ENCODE measurements at places on chromosomes 16 and 17.
A peak's percentile ranks its signal among the peaks of the same experiment; 100 is the strongest.

- no peak for DNase-seq
These were observed 37.7 kb downstream of the DUSP14 start for GRCh38 chr17:37527249-37527851.

DNA sequence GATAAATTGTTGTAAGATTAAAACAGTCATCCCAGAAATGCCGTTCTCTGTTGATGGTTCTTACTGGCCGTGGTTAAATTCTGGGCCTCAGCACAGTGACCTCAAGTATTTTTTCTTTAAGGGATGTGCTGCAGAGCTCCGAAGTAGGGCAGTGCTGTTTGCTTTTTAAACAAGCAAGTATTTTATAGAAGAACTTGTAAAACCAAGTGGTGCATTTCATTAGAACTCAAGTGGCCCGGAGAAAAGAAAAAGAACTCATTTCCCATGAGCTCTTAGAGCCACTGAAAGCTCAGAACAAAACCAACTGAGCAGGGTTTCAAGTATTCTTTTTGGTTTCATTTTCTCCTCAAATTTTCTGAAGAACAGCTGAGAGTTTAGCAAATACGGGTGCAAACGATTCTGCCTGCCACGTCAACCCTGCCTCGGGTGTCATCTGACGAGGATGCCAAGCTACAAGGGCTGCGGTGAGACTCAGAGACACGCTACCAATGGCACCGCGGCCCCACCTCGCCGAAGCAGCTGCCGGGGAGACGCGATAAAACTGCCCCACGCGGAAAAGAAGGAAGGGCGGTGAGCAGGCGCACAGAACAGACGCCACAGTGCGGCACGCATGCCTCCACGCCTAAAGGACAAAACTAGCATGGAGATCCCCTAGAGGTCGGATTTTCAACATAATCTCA, 6.3 kb downstream of the LMF1 start:
- DNase-seq = no peak

GRCh38 chr17:12985431-12986293, 32.2 kb downstream of the ELAC2 start:
- no peak for DNase-seq

DNA sequence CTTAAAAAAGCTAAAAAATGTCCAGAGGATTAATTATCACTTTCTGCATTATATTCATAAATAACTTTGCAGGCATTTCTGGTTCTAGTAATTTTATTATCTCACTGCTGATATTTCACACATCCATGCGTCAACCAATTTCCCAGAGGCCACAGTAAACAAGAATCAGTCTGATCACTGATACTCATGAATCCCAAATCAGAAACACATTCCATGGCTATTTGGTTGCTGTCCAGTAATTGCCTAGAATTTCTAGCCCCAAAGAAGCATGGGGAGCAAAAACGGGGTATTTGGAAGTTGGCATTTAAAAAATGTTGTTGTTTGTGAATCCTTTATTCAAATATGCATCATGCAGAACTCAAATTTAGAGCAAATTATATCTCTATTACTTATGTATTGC, 244.8 kb downstream of the CDH8 start:
- no peak for DNase-seq

- DNase-seq = no peak
These were observed 269.8 kb downstream of the C16orf95 start for GRCh38 chr16:87047221-87048037.

DNA sequence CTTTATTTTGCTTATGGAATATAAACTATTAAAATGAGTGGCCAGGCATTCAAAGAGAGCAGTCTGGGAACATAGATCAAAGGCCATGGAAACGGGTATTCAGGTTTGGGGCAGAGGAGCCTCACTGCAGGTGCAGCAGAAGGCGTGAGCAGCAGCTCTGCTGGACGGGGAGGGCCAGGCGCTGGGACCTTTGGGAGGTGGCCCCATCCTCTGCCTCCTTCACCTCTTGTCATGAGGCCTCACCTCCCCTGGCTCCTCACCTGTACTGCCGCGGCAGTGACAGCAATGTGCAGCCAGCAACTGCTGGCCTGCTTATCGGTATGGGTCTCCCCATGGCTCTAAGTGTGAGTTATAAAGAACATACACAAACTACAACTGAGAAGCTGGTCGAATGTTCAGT, 109.4 kb downstream of the CDK5R1 start:
- DNase-seq = no peak

DNA sequence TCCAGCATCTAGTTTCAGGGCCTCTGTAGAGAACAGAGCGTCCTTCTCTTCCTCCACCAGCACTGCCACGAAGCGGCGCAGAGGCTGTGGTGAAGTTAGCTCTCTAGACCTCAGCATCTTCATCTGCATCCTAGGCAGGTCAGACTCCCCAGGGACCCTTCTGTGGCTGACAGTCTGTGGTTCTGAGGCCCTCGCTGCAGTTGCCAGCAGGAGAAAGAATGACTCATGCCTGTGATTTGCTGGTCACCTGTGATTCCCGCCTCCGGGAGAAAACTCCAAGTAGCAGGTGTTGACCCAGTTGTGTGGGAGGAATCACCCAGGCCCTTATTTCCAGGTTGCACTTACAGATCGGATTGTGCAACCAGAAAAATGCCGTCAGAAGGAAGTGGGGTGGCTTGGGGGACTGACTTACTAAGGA, 117.3 kb upstream of the CACNG5 start:
- no peak for DNase-seq

DNA sequence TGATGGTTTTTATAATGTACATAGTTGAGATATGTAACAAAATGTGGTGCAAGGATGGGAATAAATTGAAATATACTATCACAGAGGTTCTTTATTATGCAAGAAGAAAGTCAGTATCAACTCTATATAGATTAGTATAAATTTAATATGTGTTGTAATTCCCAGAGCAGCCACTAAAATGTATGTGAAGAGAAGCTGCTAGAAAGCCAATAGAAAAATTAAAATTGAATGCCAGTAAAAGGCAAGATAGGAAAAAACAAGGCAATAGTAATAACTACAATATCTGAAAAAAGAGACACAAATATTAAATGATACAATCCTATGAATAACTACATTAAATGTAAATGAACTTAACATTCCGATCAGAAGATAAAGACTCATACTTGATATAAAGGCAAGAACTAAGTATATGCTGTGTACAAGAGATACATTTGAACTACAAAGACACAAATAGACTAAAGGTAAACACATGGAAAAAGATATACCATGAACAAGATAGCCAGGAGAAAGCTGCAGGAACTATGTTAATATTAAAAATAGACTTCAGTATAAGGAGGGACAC, 92.0 kb downstream of the ABCA8 start:
- DNase-seq = no peak

- peak; percentile 9 for DNase-seq
These were observed 57.8 kb downstream of the STH start for GRCh38 chr17:46056800-46057304.
